ENCODE measurements at places on chromosomes 4 and X. TPM values are rescaled to one million over a fixed set of nuclear protein-coding genes. Genes with fewer than 3 reads are reported as not detected.

The MAP3K15 gene
- 0.07 TPM for polyA plus RNA-seq

The SLC6A14 gene
- polyA plus RNA-seq = 0.01 TPM

The RRH gene
- 0.03 TPM for polyA plus RNA-seq

The ATP8A1 gene
- 0.02 TPM for polyA plus RNA-seq

The FDCSP gene
- not detected for polyA plus RNA-seq

The FMR1 gene
- polyA plus RNA-seq = 9.9 TPM

The COL4A5 gene
- 7.4 TPM for polyA plus RNA-seq

The SLITRK4 gene
- polyA plus RNA-seq = not detected

The GJB1 gene
- polyA plus RNA-seq = not detected

The PAGE4 gene
- polyA plus RNA-seq = not detected

The USP11 gene
- 12.0 TPM for polyA plus RNA-seq

The IL13RA1 gene
- polyA plus RNA-seq = 12.7 TPM

The GRPR gene
- not detected for polyA plus RNA-seq

The AFM gene
- polyA plus RNA-seq = 0.03 TPM

The PCSK1N gene
- 0.86 TPM for polyA plus RNA-seq

The TMPRSS11D gene
- polyA plus RNA-seq = 0.20 TPM

The HCFC1 gene
- polyA plus RNA-seq = 22.0 TPM

The CENPU gene
- polyA plus RNA-seq = 32.7 TPM

The FAM3A gene
- polyA plus RNA-seq = 36.8 TPM

The CRMP1 gene
- polyA plus RNA-seq = not detected

The MAGEB4 gene
- not detected for polyA plus RNA-seq

The TNIP3 gene
- 0.16 TPM for polyA plus RNA-seq

The TBL1X gene
- 2.8 TPM for polyA plus RNA-seq

The HTRA3 gene
- polyA plus RNA-seq = not detected

The GLRB gene
- polyA plus RNA-seq = 0.41 TPM

The DDX53 gene
- not detected for polyA plus RNA-seq

The HAND2 gene
- polyA plus RNA-seq = not detected

The ALPK1 gene
- 2.4 TPM for polyA plus RNA-seq

The GABRE gene
- 4.4 TPM for polyA plus RNA-seq

The ANK2 gene
- 0.13 TPM for polyA plus RNA-seq

The TEC gene
- 0.06 TPM for polyA plus RNA-seq

The ZNF732 gene
- polyA plus RNA-seq = 0.34 TPM

The SSX2 gene
- polyA plus RNA-seq = not detected

The FGF13 gene
- polyA plus RNA-seq = not detected

The SPANXA2 gene
- not detected for polyA plus RNA-seq

The RAI2 gene
- not detected for polyA plus RNA-seq

The MAGEB10 gene
- polyA plus RNA-seq = not detected

The EVC2 gene
- 2.7 TPM for polyA plus RNA-seq

The PNCK gene
- polyA plus RNA-seq = 0.07 TPM

The L1CAM gene
- 39.1 TPM for polyA plus RNA-seq

The CT45A5 gene
- polyA plus RNA-seq = not detected

The MAGEC2 gene
- not detected for polyA plus RNA-seq

The IL13RA2 gene
- 0.43 TPM for polyA plus RNA-seq

The PHOX2B gene
- polyA plus RNA-seq = not detected

The ZRSR2 gene
- polyA plus RNA-seq = 6.9 TPM

Data from foreskin keratinocyte (primary cell).